Sciatic nerve (tissue), 2 donors: ENCODE measurements at places on chromosomes 1 and 21.

DNA sequence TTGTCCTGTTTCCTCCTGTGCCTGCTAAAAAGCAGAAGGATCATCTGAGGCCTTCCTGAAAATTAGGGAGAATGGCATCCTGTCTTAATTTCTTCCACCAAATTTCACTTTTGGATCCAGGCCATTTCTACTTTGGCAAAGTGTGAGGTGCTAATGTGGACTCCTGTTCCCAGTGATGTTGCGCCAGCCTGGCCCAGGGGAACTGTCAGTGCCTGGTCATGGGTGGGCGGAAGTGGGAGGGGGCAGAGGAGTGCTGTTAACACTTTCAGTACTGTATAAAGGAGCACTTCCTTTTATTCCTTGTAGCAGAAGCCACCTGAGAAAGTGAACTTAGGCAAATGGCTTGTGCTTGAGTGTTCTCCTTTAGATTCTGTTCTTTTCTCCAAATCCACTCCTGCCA, 19.9 kb downstream of the ELAPOR1 start:
- DNase-seq, result no peak

DNA sequence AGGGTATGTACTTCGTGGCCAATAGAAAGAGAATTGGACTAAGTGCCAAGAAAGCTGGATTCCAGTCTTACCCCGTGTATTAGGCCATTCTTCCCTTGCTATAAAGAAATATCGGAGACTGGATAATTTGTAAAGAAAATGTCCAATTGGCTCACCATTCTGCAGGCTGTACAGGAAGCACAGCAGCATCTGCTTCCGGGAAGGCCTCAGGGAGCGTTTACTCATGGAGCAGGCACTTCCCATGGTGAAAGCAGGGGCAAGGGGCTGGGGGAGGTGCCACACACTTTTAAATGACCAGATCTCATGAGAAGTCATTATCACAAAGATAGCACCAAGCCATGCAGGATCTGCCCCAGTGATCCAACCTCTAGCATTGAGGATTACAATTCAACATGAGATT, 7.8 kb upstream of the AMIGO1 start:
- DNase-seq, result no peak

DNA sequence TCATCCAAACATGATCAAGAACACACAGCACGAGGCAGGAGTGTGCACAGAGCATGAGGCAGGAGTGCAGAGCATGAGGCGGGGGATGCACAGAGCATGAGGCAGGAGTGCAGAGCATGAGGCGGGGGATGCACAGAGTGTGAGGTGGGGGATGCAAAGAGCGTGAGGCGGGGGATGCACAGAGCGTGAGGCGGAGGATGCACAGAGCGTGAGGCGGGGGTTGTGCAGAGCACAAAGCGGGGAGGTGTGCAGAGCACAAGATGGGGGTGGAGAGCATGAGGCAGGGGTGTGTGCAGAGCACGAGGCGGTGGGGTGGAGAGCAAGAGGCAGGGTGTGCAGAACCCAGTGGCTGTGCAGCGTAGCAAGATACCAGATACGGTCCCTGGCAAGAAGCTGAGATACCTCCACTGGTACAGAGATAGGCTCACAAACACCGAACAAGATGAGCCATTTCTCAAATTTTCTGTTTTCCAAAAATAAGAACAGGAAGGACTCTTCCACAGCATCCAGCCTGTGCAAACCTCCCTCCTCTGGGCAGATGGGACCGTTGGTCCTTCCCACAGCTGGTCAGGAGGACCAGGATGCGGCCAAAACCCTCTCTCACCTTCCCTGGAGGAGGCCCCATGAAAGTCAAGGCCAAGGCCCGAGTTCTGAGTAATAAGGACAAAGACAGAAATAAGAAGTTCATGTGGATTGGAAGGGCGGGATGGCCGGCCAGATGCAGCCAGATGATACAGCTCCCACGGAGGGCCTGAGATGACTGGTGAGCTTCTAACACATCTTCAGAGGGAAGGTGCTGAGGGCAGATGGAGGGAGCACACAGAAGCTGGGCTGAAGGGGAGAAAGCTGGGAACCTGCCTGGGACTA, 12.0 kb downstream of the SPATC1L start:
- DNase-seq, result peak; percentile 45

- DNase-seq, result no peak
Observed at GRCh38 chr1:105243969-105244368, 1494.3 kb downstream of the AMY1C start.

GRCh38 chr1:109993885-109994284, 9.3 kb downstream of the AHCYL1 start:
- DNase-seq, result no peak

- DNase-seq, result no peak
Observed at GRCh38 chr1:180310095-180310494, 80.0 kb downstream of the LHX4 start.

- DNase-seq, result no peak
Observed at GRCh38 chr1:248805876-248806275, 19.8 kb downstream of the SH3BP5L start.

DNA sequence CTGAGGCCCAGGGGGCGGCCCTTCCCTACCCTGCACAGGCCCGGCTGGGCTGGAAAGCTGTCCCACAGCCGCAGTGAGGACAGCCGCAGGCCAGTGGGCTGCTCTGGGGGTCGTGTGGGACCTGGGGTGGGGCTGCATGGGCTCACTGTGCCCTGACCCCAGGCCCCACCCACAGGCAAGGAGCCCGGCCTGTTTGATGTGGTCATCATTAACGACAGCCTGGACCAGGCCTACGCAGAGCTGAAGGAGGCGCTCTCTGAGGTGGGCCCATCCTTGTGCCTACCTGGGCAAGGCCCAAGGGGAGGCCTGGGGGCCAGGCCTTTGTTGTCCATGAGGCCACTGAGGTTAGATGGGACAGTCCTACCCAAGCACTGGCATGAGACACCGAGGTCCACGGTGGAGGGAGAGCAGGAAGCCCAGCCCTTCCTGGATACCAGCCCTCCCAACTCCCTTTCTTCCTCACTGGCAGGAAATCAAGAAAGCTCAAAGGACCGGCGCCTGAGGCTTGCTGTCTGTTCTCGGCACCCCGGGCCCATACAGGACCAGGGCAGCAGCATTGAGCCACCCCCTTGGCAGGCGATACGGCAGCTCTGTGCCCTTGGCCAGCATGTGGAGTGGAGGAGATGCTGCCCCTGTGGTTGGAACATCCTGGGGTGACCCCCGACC, 1.4 kb upstream of the GJC2 start:
- DNase-seq, result no peak

GRCh38 chr1:35788139-35788538, 18.4 kb upstream of the CLSPN start:
- DNase-seq, result no peak

DNA sequence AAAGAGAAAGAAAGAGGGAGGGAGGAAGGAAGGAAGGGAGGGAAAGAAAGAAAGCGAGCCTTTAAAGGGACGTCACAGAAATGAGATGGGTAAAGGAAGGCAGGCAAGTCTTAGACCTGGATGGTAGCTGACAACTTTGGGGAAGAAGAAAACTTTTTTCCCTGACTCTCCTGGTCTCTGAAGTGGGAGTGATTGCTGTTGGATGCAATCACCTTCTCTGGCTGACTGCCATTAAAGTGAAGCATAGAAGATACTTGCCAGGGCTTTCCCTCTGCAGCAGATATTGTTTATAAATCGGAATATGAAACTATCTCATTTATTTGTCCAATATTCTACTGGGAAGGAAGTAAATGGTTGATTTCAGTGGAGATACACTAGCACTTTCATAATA, 27.0 kb downstream of the VCAM1 start:
- DNase-seq, result no peak

- no peak for DNase-seq
Observed at GRCh38 chr1:208747979-208748378, 503.8 kb upstream of the PLXNA2 start.

DNA sequence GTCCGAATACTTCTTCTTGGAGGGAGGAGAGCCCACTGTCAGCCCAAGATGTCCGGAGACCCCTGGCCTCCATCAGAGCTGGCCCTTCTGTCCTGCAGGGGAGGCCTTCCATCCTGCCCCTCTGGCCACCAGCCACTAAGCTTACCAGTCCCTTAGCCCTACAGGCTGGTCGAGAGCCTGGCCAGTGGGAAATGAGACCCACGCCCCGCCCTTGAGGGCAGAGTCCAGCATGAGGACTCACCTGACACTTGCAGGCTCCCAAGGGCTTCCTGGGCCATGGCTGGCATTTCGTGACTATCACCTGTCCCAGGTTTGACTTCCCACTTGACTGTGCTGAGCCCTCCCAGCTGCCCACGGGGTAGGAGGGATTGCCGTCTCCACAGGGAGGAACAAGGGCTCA, 361.8 kb upstream of the VAMP3 start:
- no peak for DNase-seq

DNA sequence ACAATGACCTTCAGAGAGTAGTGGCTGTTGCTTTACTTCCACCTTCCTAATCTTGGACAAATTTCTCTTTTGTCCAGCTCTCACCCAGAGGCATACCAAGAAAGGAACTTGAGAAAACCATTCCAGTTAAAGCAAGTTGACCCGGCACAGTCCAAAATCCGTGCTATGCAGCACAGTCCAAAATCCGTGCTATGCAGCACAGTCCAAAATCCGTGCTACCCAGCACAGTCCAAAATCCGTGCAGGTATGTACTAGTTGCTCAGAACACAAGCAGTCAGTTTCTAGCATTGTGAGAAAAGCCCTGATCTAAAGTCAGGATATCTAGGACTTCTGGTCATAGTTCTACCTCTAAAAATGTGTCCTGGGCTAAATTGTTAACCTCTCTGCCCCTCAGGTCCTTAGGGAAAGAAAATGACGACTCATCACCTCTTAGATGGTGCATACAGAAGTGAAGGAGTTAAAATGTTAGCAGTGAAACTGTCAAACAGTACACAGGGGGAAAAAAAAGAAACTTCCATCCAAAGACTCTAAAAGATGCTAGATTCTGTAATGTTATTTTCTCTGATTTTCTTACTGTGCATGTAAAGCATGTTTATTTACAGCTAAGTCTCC, 40.3 kb upstream of the ENAH start:
- DNase-seq, result no peak
